Aorta (tissue), 5 donors: ENCODE measurements at places on chromosomes 7 and 10.

GRCh38 chr7:18179093-18179492 is 151.4 kb upstream of the PRPS1L1 start:
- no peak for DNase-seq
- H3K4me3 ChIP-seq: no peak overlapping the region
- H3K4me1 ChIP-seq: no peaks in the 10 kb centered on the region
- no peaks in the 10 kb centered on the region for H3K27me3 ChIP-seq
- H3K27ac ChIP-seq: no peak overlapping the region

DNA sequence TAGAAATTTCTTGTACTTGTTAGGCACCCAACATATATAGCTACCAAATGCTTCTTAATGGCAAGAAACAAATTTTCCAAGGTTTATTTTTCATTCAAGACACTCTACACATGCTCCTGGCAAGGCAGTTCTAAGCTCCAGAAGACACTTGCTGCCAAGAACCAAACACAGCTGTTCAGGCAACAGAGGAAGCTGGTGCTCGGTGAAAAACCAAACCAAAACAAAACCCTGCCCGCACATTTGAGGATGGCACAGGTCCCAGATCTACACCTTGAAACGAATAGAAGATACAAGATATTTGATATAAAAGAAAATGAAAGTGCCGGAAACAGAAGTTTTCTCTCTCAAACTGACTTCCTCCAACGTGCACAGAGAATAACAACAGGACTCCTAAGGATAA is 4.9 kb upstream of the DNTT start:
- H3K4me3 ChIP-seq: no peak overlapping the region
- H3K27me3 ChIP-seq: no peaks in the 10 kb centered on the region
- no peak overlapping the region for H3K27ac ChIP-seq
- no peaks in the 10 kb centered on the region for H3K36me3 ChIP-seq

DNA sequence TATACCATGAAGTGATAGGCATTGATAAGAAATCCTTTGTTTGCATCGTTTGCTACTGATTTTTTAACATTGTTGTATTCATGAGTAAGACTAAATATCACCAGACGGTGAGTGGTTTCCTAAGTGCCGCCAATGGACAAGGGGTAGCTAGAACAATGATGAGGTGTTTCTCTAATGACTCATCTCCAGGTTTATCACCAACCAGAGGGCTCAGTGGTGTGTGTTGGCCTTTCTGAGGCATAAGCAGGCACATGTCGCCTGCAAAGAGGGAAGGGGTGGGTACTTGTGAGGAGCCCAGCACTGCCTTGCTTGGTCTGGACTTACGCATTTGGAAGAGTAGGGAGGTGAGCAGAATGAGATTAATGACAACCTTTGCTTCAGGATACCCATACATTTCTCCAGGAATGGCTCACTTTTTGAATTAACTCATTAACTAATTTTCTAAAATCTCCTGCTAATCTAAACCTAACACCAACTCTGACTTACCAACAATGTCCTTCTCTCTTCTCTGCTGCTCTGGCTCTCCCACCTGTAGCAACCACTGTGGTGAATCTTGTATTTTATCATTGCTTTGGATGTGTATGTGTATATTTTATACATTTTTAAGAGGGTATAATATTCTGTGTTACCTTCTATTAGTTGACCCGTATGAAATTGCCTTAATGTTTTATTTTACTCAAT is 722.6 kb downstream of the GRID1 start:
- DNase-seq: no peak
- no peak overlapping the region for H3K27ac ChIP-seq
- no peaks in the 10 kb centered on the region for H3K27me3 ChIP-seq
- no peaks in the 10 kb centered on the region for H3K36me3 ChIP-seq
- no peak overlapping the region for H3K4me3 ChIP-seq

GRCh38 chr10:126233182-126234148 is 154.8 kb downstream of the ADAM12 start:
- H3K27ac ChIP-seq: no peak overlapping the region
- no peaks in the 10 kb centered on the region for H3K36me3 ChIP-seq
- no peak for DNase-seq
- H3K27me3 ChIP-seq: no peaks in the 10 kb centered on the region
